Dermis blood vessel endothelial cell (primary cell): ENCODE measurements at places on chromosomes 12 and 14. TPM values are rescaled to one million over a fixed set of nuclear protein-coding genes. Genes with fewer than 3 reads are reported as not detected.

The SYNE3 gene
- total RNA-seq: 15.5 and 33.6 TPM in 2 replicates

The TRAF3 gene
- total RNA-seq: 27.6 and 30.3 TPM in 2 replicates

The RNASE7 gene
- not detected in 2 replicates for total RNA-seq

The MNAT1 gene
- total RNA-seq: 52.6 and 59.6 TPM in 2 replicates

The ITPK1 gene
- 24.0 and 41.3 TPM in 2 replicates for total RNA-seq

The KIF5A gene
- total RNA-seq: 0.09 and 0.17 TPM in 2 replicates

The C12orf54 gene
- total RNA-seq: not detected in 2 replicates

The SERPINA3 gene
- 0.05 and 0.17 TPM in 2 replicates for total RNA-seq

The PTPN6 gene
- total RNA-seq: 2.4 and 3.4 TPM in 2 replicates

The SLC35E3 gene
- 4.6 and 14.0 TPM in 2 replicates for total RNA-seq

The CYP46A1 gene
- under 0.01 and 0.14 TPM in 2 replicates for total RNA-seq

- no peak for DNase-seq
Measured at GRCh38 chr12:93142881-93143280, 213.8 kb upstream of the EEA1 start.

GRCh38 chr14:64736271-64737169 is 32.3 kb downstream of the PLEKHG3 start:
- no peak for DNase-seq

DNA sequence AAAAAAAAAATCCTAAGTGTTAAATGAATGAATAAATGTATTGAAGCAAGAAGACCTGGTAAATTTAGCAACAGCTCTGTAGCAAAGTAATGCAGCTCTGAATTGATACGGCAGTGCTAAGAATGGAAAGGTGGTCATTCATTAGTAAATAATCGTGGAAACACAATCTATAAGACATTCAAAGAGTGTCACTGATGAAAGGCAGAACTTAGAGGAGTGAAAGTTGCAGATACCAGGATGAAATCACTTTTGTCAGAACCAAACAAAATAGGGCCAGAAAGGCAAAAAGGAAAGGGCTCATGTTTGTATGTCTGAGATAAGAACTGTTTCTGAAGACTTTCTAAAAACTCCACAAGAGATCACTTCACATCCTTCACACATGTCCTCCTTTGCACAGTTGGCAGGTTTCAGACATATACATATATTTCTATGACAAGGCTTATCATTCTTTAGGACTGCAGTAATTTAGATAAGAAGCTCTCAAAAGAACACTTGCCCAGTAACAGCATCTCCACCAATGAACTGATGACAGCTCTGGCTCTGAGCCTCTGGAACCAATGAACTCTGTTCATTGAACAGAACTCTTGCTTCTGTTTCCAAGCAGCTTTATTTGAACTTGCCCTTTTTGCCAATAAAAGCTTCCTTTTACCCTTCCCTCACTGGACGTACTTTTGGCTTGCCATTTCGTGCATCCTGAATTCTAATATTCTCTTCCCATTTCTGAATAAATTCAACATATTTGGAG is 4.2 kb upstream of the LRR1 start:
- peak; percentile 74 for DNase-seq

GRCh38 chr12:103994235-103994634 is 28.6 kb downstream of the TDG start:
- peak; percentile 7 for DNase-seq

DNA sequence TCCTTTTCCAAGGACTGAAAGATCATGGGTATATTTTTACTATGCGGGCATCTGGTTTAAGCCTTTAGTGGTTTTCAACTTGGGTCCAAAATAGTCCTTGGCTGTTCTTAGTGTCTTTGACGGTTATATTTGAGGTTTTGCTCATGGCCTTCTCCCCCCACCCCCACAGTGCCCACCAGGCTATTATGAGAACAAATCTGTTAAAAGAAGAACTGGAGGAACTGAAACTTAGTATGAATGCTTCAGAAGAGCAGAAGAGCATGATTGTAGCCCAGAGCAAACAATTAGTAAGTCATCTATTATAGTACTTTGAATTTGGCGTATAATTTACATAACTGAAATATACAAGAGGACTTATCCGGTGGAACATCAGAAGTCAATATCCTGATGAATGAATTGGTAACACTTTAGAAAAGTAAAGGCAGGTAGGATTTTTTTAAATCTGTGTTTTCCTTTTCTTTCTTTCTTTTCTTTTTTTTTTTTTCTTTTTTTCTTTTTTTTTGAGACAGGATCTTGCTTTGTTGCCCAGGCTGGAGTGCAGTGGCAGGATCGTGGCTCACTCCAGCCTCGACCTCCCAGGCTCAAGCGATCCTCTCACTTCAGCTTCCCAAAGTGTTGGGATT is 71.8 kb upstream of the BCAT1 start:
- no peak for DNase-seq

- DNase-seq: no peak
Measured at GRCh38 chr12:81245907-81246570, 168.2 kb downstream of the ACSS3 start.

DNA sequence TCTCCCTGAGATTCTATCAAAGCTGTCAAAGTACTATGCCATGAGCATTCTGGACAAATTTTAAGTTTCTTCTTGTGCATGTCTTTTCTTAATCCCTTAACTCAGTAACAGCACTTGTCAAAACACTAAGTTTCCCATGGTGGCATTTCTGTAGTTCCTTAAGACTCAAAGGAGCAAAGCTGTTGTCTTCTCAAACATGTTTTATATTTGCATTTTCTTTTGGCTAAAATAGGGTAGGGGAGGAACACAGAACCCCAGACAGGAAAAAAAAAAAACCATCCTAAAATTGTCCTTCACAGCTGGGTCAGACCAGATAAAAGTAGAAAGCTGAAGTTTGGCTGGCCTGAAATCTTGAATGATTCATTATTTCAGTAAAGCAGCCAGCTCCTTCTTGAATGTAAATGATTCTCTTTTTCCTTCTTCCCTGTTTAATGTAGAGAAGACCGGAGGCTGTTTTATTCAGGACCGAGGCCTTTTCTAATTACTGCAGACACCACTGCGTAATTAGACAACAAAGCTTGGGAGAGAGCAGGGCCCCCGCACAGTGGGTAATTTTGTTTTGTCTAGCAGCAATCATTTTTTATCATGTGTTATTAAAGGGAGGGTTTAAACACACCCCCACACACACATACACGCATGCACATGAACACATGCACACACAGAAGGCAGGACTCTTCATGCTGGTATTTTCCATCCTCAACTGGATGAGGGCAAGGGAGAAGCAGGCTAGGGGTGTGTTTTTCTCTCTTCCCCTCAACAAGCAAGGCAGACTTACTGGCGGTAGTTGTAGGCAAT is 51.0 kb downstream of the PAH start:
- no peak for DNase-seq

GRCh38 chr14:23385244-23385641 is 8.4 kb downstream of the CMTM5 start:
- DNase-seq: no peak

- no peak for DNase-seq
Measured at GRCh38 chr14:31994391-31995033, 82.6 kb upstream of the ARHGAP5 start.

GRCh38 chr14:35369701-35370191 is 34.8 kb downstream of the NFKBIA start:
- DNase-seq: peak; percentile 86

- DNase-seq: peak; percentile 78
Measured at GRCh38 chr12:6563448-6564050, 4.5 kb downstream of the NOP2 start.

DNA sequence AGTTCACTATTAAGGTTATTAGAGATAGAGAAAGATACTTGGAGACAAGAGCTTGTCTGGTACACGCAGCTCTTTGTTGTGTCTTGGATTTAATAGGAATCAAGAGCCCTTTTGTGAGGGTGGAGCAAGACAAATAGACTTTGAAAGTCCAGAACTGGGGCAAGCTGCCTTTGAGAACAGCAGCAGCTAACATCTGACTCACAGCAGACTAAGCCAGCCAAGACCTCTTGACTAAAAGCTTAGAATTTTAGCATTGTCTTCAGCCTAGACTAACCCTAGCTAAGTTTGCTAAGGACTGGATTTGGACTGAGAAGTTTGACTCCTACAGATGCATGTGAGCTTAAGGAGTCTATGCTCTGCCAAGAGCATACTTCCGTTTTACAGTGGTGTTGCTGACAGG is 201.9 kb upstream of the RBM19 start:
- no peak for DNase-seq

DNA sequence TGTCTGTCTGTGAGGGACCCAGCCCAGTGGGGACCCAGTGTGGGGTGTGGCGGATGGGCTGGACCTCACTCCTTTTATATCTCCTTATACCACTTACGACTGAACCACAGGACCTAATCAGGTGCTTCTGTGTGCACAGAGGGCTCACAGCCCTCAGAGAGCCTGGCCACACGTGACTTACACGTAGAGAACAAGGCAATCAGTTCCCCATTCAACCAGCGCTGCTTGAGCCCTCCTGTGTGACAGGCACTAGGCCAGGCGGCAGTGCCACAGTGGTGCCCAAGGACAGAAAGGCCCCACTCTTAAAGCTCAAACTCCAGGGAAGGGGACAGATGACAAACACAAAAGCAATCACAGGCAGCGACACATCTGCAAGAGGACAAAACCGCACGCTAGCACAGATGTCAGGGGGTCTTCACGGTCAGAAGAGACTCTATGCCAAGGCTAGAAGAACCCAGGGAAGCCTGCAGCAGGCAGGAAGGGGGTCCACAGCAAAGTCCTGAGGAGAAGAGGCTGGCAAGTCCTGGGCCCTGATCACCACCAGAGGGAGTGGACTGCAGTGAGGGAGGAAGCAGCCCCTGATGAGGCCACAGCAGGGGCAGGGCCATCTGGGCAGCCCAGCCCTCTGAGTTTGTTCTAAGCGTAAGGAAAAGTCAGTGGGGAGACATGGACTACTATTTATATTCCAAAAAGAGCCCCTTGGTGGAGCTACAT is 39.3 kb downstream of the SETD3 start:
- peak; percentile 20 for DNase-seq

- peak; percentile 95 for DNase-seq
Measured at GRCh38 chr12:25924491-25925001, 33.9 kb upstream of the RASSF8 start.

DNA sequence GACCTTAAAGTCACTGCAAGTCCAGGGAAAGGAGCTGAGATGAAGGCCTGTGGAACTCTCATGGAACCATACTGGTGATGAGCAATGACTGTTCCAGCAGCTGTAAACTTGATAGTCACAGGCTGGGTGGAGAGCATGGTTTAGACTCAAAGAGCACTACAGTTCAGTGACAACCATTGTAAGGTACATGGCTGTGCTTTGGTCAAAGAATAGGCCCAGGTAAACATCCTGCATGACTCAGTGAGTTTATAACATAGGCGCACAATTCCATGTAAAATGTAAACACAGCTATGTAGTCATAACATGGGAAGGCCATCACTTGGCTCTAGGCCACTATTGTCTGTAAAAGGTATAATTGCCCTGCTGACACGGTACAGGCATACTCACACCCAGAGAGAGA is 119.3 kb upstream of the FSCB start:
- DNase-seq: no peak

GRCh38 chr14:55915456-55915855 is 202.8 kb upstream of the PELI2 start:
- DNase-seq: peak; percentile 15

DNA sequence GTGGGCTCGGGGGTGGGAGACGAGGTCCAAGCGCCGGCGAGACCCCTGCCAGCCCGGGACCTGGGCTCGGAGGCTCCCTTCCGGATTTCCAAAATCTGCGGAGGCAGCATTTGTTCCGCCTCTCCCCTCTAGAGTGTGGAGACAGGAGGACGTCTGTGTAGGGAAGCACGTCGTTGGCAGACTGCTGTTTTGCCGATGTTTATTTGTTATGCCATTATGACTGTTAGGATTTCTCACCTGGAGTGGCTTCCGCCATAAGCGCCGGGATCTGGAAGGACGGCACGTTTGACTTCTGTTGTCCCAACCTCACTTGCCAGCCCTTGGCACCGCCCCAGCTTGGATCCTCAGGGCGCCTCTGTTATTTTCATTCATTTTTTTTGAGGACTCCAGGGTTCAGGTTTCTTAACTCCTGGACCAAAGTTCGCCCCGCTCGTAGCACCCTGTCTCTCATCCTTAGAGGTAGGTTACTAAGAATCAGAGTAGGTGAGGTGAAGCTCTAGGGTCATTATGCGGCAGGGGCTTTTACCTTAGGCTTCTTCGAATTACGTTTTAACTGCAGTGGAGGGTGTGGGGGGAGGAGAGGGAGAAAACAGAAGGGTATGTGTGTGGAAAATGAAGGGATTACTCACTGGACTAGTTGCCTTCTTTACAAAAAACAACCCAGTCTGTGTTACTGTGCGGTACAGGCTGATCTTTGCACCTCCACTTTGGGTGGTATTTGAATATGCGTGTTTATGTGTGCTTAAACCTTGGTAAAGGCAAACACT is 547 bp upstream of the PYGL start:
- peak; percentile 30 for DNase-seq

DNA sequence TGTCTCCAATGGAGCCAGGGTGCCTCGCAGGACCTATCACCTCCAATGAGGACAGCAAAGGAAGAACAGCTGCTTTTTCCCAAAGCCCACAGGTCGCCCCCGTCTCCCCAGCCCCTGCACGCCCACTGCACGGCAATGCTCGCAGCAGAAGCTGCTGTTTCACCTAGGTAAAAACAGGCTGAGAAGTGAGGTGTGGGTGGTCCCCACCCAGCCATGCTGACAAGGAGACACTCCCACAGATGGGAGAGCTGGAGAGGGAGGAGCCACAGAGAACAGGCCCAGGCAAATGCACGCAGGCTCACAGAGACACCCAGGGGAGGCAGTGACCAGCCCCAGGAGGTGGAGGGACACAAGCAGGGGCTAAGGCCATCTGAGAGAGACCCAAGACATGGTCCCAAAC is 10.4 kb downstream of the CFAP73 start:
- no peak for DNase-seq

- no peak for DNase-seq
Measured at GRCh38 chr12:65593239-65593701, 231.0 kb upstream of the HMGA2 start.

DNA sequence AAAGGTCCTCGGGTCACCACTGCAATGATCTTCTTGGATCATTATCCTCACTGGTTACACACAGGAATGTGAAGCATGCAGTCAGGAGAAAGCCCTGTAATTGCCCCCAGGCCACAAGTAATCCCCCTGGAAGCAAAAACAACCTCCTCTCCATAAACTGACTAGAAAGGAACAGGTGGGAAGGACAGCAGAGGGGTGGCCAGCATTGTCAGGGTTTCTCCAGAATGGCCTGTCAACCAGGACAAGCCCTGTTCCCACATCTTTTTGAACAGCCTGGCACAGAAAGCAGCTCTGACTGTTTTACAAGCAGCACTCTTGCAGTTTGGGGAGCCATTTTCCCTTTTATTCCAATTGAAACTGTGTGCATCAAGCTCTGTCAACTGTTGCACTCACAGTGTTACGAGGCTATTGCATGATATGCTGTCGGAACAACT is 36.1 kb downstream of the TMCC3 start:
- no peak for DNase-seq

- DNase-seq: no peak
Measured at GRCh38 chr14:88143810-88144209, 138.9 kb downstream of the GPR65 start.

- no peak for DNase-seq
Measured at GRCh38 chr14:105028251-105028927, 7.5 kb upstream of the CDCA4 start.
